ENCODE measurements at places on chromosomes 1 and 21. TPM values are rescaled to one million over a fixed set of nuclear protein-coding genes. Genes with fewer than 3 reads are reported as not detected.
A peak's percentile ranks its signal among the peaks of the same experiment; 100 is the strongest.

The BOLA1 gene
- 9.0 TPM for total RNA-seq

The VN1R5 gene
- total RNA-seq: not detected

The ZNF648 gene
- total RNA-seq: not detected

The LRRC38 gene
- not detected for total RNA-seq

The NMNAT1 gene
- 2.7 TPM for total RNA-seq

The CGN gene
- 0.29 TPM for total RNA-seq

The NOL9 gene
- total RNA-seq: 47.4 TPM

The AMY1B gene
- total RNA-seq: not detected

DNA sequence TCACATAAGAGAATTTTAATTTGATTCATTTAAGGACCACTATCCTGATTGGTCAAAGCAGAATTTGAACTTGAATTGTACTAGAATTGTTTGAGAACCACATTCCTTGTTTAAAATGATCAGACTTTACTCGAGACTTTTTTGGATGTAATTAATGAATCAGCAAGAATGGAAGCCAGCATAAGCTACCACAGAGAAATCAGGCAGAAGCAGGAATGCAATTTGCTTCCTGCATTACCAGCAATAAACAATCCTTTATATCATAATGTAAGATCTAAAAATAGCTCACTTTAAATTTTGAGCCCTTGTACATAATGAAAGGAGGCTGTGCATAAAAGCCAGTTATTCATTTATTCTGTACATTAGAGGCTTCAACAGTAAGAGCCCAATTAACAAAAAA is 119.8 kb upstream of the BACE2 start:
- DNase-seq: no peak

- peak; percentile 85 for DNase-seq
These were observed 37.3 kb upstream of the TMEM222 start for GRCh38 chr1:27284425-27285273.

DNA sequence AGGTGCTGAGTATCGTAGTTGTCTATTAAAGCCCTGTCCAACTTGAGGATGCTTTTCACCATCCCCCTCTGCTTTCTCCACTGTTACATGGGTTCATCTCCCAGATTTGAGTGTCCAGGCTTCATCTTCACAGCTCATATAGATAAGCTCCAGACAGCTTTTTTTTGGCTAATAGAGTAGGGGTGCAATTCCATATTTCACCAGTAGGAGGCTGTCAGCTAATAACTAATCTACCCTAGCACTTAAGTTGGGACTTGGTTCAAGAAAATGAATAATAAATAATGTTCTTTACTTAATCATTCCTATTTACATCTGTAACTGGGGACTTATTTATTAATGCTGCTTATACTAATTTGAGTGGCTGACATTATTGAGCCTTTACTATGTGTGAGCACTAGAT is 124.5 kb downstream of the IGSF21 start:
- DNase-seq: no peak

DNA sequence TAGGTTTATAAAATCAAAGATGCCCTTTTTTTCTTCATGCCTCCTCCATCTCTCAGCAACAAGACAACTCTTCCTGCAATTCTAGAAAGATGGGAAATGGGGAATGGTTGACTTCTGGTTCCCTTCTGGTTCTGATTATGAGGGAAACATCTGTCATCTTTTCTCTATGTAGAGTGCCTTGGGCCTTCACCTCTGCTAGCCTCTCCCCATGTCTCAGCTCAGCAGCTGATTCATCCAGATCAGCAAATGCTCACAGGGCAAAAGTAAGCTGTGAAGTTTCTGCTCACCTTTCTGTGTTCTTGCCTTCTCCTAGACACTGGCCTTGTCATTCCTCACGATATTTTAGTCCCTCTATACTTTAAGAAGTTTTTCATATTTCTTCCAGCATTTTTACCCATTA is 17.8 kb upstream of the BECN2 start:
- DNase-seq: no peak

DNA sequence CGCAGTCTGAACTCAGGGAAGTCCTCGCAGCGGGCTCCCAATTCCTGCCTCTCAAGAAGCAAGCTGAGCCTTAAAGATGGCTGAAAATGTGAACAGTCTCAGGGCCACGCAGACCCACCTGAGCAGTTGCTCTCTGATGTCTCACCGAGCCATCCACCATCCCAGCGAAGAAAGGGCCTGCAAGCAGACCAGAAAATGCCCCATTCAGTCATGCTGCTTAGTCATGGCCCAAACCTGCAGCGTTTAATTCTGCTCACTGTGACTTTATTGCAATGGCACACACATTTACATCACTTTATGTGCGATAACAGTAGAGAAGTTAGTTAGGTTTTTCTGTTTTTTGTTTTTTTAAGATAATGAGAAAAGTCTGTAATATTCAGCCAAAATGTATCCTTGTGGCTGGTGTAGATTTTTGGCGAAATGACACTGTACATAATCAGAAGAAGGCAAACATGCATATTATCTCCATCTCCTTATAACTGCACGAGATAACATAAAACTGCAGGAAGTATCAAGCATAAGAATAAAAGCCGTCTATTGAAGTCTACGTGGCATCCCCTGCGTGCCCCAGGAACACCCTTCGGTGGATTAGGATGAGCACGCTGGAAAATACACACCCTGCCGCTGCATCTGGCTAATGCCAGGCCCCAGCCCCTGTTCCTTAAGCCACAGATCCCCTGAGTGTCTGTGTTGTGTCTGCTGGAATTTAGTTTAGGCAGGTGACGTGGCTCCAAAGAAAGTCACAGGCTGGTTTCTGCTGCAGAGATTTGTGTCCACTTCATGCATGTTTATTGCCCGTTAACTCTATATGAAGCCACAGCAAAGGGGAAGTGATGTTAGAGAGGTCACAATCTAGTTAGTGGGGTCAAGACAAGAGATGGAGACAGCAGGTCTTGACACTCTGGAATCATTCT is 119.8 kb upstream of the IRF2BP2 start:
- no peak for DNase-seq

DNA sequence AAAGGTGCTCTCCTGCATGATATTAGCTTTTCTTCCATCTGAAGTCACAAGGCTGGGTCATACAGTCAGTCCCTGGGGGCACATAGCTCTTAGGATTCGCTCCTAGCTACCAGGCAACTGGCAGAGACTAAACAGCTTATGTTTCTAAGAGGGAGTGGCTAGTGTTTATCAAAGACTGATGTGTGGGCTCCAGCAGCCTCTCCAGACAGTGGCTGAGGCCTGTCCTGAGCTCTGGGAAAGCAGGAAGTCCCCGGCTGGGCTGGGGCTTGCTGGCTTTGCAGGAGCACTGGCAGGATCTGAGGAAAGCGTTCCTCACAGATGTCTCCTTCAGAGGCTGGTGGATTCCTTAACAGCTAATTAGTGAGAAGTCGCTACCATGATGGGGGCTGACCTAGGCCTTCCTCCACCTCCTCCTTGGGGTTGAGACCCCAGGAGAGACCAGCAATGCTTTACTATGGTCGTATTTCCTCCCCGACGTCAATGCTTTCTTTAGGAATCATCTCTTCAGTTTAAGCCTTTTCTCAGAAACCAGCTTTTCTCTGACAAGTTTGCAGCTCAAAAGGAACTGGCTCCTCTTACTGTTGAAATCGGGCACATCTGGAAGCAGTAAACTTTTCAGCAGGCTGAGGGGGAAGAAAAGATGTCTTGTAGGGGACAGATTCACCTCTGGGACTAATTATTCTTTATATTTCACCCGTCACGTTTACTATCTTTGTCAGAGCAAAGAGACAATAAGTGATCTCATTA is 33.5 kb upstream of the HHAT start:
- DNase-seq: no peak

GRCh38 chr1:162036163-162036562 is 12.5 kb upstream of the OLFML2B start:
- DNase-seq: no peak

- no peak for DNase-seq
These were observed 436.5 kb upstream of the DAB1 start for GRCh38 chr1:57860325-57860724.

All from naive thymus-derived CD4-positive, alpha-beta T cell (primary cell).